Stimulated activated CD4-positive, alpha-beta T cell treated with anti-CD3 and anti-CD28 coated beads, TNF-alpha, amount 100 ng/mL, for 48 hours (primary cell): ENCODE measurements at places on chromosomes 5 and 9.

- no peak for DNase-seq
Measured at GRCh38 chr5:148090773-148091250, 27.0 kb downstream of the SPINK5 start.

DNA sequence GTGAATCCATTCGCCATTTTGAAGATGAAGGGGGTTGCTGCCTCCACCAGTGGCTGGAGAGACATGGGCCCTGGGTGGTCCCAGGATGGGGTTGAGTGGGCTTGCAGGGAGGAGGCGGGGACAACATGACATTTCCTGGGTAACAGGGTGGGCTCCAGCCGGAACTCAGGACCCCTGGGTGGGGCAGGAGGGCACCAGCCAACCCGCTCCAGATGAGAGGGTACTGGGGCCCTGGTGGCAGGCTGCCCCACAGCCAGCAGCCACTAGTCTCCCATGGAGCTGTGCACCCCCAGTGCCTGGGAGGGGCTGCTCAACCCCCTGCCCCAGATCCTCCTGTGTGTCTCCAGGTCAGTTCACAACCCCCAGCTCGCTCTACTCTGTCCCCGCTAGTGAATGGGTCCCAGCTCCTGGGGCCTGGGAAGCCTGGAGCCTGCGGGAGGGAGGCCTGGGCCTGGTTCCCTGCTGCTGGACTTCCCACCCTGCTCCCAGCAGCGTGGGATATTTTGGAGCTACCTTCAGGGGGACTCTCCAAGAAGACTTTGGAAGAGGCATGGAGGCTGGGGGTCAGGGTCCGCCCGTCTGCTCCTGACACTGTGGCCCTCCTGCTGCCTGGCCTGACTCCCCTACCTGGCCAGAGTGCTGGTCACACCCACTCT, 55.9 kb downstream of the AHRR start:
- no peak for DNase-seq

- DNase-seq = no peak
Measured at GRCh38 chr9:80948066-80948465, 741.3 kb downstream of the TLE1 start.

- peak; percentile 54 for DNase-seq
Measured at GRCh38 chr9:91711755-91712601, 238.1 kb downstream of the ROR2 start.

DNA sequence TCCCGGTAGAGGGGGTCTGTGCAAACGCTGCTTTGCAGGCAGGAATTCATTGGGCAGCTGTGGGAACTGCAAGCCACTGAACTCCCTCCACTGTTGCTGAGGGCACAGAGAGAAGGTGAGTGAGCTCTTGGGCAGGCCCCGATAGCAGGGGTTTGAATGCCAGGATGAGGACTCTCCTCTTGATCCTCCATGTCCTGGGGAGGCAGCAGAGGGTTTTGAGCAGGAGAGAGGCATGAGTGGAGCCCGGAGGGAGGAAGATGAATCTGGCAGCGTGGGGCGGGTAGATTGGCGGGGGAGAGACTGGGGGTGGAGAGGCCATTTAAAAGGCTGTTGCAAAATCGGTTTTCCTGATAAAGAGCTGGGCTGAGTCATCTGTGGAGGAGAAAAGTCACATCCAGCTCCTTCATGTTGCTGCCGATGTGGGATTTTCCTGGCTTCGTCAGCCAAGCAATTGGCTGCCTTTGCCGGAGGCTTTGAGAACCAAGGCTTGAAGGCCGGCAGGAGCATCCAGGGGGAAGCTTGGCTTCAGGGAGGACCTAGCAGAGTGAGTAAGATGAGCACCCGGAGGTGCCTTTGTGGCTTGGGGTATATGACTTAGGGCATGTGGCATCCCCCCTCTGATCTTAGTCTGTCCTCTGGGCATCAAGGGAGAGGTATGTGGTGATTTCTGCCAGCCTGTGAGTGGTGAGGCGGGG, at the start of gene SYNPO:
Gene SYNPO (plus strand): TSS at position 350 of the 695 bp plus-strand sequence. CDS start 7,616 bp downstream, outside the sequence.
- no peak for DNase-seq

DNA sequence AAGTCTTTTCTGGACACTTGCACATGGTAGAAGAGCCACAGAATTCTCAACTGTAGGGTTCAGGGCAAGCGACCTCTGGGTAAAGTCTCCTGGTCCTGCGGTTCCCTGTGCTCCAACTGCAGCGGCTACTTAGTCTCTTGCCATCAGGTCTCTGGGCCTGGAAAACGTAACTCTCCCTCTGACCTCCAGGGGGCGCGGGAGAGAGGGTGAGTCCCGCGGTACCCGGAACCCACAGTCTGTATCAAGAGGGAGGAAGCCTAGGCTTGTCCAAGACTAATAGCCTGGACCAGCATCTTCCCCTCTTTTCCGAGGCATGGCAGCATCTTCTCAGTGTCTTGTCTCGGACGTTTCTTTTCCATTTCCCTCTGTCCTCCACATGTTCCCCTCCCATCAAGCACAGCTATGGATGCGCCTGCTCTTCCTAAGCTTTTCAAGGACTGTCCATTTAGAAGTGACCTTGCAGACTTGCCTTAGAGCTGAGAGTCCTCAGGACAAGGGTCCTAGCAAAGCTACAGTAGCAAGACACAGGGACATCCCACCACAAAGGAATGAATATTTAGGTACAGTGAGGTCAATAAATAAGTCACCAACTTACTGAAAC, 59.3 kb downstream of the FSTL4 start:
- DNase-seq = peak; percentile 15
